NCI-H187 (cell line): ENCODE measurements at places on chromosomes 4 and X.

DNA sequence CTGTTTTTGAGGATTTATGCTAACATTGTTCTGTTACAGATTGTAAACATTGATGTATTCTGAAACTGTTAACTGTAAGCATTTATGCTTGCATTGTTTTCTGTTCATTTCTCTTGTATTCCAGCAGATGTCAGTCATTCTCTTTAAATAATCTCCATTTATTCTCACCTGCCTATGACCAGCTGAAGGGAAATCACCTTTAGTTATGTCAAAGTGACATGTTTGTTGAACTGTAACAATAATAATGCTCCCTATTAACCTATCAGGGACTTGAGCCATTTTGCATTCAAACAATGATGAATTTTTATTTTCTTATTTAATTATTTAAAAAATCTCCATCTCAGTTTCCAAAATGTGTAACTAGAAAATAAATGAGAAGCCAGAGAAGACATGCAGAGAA lies 58.0 kb downstream of the SPCS3 start:
- DNase-seq: no peak

- peak; percentile 60 for DNase-seq
These were observed 11.1 kb upstream of the FAM3A start for GRCh38 chrX:154526901-154527675.

- no peak for DNase-seq
These were observed 193.9 kb downstream of the ANK2 start for GRCh38 chr4:113243312-113243711.

DNA sequence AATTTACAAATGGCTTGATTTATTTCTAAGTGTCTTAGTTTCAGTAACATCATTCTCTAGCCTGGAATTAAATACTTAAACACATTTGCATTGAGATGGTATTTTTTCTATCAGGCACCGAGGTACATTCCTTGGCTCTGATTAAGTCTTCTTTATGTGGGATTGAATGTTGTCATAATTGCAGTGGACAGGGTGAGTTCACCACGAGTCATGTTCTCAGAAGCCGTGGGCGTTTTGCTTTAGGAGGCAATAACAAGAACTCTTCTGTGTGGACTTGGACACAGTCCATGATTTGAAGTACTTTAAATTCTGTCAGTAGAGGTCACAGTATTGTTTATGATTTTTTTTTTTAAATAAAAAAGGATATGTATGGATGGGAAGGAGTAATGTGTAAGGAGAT lies 57.1 kb upstream of the EFHC2 start:
- no peak for DNase-seq

- DNase-seq: no peak
These were observed 83.8 kb downstream of the MOSPD2 start for GRCh38 chrX:14956813-14957582.

GRCh38 chrX:11666164-11666563 lies 444 bp upstream of the ARHGAP6 start:
- DNase-seq: no peak

DNA sequence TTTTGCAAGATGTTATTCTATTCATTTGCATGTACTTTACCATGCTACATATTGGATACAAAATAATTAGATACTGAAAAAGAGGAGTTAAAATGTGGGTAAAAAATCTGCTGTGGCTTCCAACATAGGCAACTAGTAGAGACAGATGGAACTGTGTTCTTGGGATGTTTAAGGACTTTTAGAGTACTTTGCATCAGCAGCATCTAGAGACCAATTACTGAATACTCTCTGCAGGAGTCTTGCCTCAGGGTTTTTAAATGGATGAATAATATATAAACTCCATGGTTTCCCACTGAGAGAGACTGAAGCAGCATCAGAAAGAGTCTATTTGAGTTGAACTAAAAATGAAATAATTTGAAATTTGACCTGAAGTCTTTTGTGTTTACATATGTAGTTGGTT lies 676.7 kb downstream of the GALNTL6 start:
- DNase-seq: no peak

DNA sequence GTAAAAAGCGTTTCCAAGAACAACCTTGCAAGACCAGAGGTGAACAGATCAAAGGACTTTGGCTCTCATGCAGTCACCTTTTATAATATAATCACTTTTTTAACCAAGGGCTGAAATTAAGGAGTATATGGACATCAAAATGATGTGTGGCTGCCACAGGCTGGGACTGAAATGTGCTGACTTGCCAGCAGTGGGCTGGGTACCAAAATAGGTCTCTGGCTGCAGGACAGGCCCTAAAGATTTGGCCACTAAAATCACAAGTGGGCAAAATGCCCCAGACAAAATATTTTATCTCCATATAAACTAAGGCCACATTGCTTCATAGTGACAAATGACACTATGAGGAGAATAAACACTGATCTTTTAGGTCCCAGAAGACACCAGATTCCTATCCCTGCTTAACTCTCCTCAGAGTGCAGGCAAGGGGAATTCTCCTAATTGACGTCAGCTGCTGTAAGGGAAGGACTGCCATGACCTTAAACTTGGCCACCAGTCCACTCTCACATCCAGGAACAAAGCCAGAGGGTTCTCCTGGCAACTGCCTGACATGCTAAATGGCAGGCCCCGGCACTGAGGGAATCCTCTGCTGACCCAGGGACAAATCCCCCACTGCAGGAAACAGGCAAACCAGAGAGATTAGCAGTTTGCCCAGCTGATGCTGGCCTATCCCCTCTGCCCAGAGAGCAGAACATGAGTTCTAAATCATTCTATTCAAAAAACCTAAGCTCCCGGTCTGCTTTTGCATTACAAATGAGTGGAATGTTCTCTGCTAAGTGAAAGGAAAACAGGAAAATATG lies 155.8 kb downstream of the PPP3CA start:
- DNase-seq: no peak
